NCI-H82 (cell line): ENCODE measurements at places on chromosomes 4 and X.

GRCh38 chrX:15017491-15017890, 144.3 kb downstream of the MOSPD2 start:
- DNase-seq: no peak

DNA sequence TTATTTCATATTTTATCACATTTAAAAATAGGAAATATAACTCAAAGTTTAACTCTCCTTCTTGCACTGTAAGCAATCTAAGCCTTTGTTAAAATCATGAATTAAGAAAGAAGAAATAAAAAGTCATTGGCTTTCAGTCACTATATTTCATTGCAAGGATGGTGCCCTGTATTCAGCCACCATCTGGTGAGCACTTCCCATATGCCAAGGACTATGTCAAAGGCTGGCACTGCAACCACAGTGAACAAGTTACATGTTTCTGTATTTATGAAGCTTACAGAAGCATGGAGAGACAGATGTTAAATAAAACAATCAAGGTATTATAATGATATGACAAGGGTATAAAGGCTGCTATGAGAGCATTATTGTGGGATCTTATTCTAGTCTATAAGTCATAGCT, 68.6 kb downstream of the PRKG2 start:
- no peak for DNase-seq

DNA sequence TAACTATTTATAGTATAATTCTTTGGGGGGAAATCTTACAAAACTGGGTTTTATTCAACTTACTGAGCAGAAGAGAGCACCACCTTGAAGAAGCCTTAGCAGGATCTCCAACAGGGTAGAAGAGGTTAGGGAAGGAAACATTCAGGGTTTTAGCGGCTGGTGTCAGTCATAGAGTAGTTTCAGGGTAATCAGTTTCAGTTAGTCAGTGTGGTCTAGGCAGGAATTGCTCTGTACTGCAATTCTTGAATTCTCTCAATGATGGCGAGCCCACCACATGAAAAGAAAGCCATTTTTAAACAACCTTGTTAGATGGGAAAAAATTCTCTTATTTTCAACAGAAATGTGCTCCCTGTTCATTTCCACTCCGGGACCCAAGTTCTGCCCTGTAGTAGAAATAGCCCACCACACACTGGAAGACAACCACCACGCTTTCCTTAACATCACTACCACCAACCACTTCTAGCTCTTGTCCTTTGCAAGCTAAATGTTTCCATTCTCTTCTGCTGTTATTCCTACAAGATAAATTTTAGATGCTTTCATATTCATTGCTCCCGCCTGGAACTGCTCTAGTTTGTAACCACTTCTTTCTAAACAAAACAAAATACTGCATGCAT, 25.9 kb downstream of the COL25A1 start:
- no peak for DNase-seq

- DNase-seq: no peak
Observed at GRCh38 chr4:71446479-71447081, 107.8 kb downstream of the SLC4A4 start.

DNA sequence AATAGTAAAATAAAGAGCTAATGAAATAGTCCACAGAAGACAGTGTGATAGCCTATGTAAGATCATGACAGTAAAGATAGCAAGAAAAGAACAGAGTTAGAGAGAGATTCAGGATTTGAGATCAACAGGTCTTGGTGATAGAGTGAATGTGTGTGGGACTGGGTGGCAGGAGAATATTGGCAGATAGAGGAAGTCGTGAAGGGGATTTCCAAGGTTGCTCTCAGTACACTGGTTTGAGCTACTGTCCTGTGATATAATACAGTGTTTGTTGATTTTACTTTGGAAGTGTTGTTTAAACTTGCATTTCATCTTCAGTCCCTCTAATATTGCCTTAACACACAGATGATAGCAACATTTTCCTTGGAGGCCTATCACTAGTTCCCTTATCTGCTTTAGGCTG, 44.1 kb downstream of the DTHD1 start:
- no peak for DNase-seq

- DNase-seq: no peak
Observed at GRCh38 chrX:8126092-8126491, 45.0 kb downstream of the VCX2 start.

DNA sequence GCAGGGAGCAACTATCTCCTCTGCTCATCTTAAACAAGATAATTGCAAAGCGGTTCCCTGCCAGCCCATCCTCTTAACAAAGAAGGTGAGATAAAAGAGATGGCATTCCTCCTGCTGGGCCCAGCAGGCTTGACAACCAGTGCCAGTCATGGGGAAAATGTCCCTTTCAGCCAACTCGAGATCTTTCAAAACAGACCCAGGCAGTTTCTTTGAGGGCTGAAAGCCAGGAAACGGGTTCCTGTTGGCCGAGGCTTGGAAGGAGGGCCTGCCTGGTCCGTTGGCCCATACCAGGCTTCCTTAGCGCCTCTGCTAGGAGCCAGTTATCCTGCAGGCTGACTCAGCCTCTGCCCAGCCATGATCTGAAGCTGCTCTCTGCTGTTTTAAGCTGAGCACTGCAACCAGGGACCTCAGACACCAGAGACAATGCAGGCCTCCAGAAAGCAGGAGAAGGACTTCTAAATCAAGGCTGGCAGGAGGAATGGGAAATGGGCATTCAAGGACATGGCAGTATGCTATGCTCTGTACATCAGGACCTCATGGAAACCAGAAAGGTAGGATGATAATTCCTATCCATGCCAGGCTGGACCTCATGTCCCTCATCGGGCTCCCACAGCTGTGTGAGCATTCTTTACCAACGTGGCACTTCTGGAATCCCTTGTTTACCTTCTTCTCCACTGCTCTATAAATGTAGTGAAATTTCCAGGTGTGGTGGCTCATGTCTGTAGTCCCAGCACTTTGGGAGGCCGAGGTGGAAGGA, 42.4 kb upstream of the SLC2A9 start:
- peak; percentile 68 for DNase-seq

DNA sequence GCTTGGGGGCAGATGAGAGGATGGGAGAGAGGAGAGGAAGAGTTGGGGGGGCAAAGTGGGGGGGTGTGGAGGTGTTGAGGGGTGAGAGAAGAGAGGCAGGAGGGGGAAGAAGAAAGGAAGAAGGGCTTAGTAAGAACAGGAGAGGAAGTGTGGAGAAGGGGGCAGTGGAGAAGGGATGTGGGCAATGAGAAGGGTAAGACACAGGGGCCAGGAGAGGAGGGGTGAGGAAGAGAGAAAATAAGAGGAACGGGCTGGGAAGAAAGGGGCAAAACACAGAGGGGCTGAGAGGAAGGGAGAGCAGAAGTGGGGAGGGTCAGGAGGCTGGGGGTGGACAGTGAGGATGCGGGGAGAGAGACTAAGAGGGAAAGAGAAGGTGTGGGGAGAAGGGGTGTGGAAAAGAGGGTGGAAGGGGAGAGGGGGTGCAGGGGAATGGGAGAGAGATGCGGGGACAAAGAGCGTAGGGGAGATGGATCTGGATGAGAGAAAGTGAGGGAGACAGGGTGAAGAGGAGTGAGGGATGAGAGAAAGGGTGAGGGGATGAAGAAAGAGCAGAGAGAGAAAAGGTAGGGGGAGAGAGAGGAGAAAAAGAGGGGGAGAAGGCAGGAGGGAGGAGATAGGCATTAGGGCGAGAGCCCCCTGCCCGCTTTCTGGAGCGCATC, 12.9 kb downstream of the SH3KBP1 start:
- no peak for DNase-seq

DNA sequence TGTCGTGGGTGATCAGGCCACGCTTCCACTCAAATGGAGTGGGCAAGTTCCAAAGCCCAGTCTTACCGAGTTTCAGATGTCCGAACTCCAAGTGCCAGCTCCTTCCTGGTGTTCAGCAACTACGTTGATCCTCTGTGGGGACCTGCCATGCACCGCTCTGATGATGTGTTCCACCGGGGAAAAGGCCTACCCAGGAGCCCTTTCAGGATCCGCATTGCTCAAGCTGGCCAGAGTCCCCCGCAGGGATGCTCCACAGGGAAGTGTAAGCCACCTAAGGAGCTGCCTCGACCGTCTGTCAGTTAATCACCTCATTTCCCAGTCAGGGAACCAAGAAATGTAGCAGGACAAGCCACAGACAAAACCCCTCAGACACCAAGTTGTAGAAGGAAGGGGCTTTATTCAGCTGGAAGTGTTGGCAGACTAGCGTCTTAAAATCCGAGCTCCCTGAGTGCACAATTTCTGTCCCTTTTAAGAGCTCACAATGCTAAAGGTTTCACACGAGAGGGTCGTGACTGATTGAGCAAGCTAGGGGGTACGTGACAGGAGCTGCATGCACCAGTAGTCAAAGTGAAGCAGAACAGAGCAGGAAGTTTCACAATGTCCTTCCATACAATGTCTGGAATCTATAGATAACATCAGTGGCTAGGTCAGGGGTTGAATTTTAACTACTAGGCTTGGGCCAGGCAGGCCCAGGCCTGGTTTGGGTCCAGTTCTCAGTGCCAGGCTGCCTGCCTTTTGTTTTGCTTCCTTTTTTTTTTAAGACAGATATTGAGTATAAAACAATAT, 126.2 kb upstream of the ZDHHC15 start:
- DNase-seq: no peak

DNA sequence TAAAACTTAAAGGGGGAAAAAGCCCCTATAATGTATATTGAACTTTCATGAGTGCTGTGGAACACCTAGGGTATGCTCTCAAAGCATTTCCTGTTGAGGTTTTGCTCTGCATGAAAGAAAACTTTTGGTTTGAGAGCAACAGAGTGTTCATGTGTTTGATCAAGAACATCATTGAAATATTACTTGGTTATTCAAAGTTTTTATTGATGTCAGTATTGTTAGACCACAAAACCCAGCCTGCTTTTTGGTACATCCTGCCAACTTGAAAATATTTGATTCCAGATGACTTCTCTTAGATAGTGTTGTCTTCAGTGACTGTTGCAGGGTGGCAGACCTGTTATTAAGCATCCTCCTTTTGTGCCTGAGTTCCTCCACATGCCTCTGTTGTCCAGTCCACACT, 68.0 kb downstream of the N4BP2 start:
- no peak for DNase-seq

- no peak for DNase-seq
Observed at GRCh38 chr4:128582427-128582870, 227.1 kb upstream of the JADE1 start.

DNA sequence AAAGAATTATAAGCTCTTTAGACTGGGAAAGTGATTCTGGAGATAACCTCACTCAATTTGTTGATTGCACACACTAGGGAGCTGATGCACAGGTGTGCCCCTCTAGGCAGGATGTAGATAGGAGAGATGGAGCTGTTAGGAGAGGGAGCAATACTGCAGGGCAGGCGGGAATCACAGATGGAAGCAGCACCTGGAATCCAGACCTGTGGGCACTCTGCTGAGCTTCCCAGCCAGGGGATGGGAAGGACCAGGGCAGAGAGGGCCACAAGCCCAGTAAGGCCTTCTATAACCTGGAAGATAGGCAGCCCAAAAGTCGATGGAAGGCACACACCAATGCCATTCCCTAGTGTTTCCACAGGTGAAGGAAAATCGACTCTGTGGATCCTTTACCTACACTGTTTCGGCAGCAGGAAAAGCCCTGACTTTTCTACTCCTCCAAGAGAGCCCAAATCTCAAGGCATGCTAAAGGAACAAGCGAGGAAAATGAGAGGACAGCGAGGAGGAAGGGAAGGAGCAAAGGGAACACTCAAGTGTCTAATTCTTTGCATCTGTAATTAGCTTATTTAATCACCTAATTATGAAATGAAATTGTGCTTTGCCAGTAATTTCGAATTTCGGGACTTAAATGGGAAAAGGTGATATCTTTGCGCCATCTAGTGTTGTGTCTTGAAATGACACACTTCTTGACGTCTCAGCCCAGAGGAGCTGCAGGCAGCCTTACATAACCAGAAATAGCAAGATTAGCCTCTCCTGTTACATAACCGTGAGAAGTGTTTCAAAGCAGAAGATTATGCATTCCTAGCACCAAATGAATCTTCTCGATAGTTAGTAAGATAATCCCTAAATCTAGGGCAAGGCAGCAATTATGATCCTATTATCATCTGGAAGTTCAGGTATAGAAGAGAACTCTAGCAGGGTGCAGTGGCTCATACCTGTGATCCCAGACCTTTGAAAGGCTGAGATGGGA, 31.0 kb upstream of the TLR3 start:
- peak; percentile 68 for DNase-seq

DNA sequence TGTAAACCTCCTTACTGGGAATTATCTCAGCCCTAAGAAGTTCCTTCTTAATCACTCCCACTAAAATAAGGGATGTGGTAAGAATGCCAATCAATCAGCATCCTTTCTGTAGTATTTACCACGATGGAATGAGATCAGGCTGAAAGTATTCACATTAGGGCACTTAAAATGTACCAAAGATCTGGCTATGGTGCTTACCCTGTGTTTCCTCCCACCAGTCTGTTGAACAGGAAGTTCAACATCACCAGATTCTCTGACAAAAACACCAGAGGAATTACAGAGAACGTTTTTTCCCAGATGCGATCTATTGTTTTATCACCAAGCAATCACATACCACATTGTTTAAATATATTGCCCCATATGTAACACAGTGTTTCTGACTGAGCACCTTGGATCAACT, 2.1 kb upstream of the CLCN3 start:
- no peak for DNase-seq

DNA sequence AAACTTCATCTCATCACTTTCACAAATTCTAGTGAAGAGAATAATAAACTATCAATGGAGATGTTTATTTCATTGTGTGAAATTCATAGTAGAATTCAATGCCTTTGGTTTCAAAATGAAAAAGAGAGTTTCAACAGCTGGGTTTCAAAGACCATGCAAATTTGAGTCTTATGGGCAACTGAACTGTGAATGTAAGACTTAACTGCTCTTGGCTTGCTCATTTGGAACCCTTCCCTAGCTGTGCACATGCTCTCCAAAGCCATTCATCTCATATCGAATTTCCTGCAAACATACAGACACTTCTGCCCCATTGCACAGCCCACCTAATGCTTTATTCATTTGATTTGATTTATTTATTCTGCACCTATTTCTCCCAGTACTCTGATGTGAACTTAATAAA, 154.5 kb downstream of the GRXCR1 start:
- DNase-seq: no peak

GRCh38 chr4:55087913-55088260, 37.5 kb downstream of the KDR start:
- no peak for DNase-seq

DNA sequence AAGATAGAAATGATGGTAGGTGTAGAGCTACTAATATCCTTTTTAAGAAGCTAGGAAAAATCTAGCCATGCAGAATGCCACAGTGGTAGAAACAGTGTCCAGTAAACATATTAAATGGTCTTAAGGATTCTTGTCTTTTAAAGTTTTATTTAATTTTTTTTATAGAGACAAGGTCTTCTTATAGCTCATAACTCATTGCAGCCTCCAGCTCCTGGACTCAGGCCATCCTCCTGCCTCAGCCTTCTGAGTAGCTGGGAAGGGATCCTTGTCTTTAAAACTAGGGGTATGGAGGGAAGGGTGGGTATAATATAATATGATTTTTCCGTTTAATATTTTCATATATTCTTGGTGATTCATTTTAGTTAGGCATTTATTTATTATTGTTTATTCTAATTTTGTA, 3.8 kb downstream of the TMEM165 start:
- peak; percentile 5 for DNase-seq

- peak; percentile 54 for DNase-seq
Observed at GRCh38 chr4:46392421-46392820, 2.5 kb upstream of the GABRA2 start.
